Inflammatory macrophage treated with lipopolysaccharide for 4 hours (primary cell): ENCODE measurements at places on chromosomes 3 and 15.
A peak's percentile ranks its signal among the peaks of the same experiment; 100 is the strongest.

GRCh38 chr15:41493902-41494189 is 172 bp downstream of the ITPKA start:
- DNase-seq = no peak

- DNase-seq = no peak
Observed at GRCh38 chr3:31196881-31197364, 302.5 kb upstream of the GADL1 start.

DNA sequence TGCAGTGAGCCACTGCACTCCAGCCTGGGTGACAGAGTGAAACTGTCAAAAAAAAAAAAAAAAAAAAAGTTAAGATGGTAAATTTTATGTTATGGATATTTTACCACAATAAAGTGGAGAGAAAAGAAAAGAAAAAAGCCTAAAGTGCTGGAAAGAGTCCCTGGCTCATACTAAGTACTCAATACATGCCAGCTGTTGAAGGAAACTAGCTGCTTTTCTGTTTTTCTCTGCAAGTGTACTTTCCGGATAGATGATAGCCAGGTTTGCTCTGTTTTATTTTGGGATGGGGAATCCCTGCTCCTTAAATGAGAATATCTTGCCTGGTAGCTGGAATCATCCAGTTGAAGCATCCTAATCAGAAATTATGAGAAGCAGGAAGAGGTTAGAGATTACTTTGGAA is 10.9 kb downstream of the EID1 start:
- DNase-seq = no peak

DNA sequence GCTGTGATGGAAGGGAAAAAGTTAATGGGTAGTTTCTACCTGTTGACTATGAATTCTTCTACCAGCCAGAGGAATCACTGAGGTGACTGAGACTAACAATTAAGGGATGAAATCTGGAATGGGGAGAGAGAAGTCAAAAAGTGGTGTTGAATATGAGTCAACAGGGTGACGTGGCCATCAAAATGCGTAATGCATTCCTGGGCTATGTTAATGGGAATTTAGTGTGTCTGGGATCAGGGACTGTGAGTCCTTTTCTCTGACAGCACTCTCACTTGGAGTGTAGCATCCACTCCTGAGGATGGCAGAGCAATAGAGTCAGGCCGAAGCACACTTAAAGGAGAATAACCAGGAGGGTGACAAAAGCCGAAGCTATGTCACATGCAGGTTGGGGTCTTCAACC is 60.4 kb downstream of the MESD start:
- no peak for DNase-seq

- no peak for DNase-seq
Observed at GRCh38 chr15:75232826-75233503, 25.2 kb upstream of the GOLGA6C start.

GRCh38 chr3:39011191-39011736 is 40.5 kb downstream of the SCN11A start:
- peak; percentile 0 for DNase-seq

DNA sequence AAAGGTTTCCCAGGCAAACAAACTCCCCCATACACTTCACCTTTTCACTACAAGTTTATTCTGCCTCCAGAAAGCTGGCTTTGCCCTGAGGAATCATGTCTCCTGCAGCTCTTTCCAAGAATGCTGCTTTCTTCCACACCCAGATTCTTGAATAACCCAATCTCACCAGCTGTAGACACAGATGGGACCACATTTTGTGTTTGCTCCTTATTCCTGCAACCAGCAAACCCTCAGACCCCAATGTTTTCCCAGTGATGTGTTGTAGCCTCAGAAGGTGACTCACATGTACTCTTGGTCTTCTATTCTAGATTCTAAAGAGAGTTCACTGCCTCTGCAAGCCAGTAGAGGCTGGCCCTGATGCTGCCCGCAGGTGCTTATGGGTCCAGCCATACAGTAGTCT is 23.6 kb upstream of the TRIM59 start:
- DNase-seq = no peak

DNA sequence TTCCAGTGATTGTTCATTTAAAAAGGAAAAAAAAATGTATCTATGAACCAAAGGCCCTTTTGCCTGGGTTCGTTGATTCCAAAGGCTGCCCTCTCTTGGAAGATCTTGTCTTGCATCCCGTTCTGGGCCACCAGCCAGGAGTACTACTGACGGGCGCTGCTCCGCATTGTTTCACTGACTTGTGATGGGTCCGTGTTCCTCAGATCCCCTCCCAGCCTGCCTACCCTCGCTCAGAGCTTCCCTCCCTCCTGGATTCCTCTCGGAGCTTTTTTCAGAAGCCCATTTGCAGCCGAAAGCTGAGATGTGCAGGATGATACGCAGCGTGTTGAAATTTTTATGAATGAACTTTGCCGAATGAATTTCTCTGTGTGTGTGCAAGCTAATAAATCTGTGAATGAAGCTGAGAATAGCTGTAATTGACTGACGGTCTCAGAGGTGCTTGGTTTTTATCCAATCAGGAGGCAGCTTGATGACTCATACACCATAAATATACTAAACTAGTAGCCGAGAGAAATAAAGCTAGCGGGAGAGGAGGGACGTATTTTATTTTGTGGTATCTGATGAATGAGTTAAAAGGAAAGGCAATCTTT is at the start of gene SHC4:
Gene SHC4 (minus strand): TSS at position 396 of the 590 bp plus-strand sequence. CDS start 904 bp downstream, outside the sequence.
- DNase-seq = peak; percentile 18

DNA sequence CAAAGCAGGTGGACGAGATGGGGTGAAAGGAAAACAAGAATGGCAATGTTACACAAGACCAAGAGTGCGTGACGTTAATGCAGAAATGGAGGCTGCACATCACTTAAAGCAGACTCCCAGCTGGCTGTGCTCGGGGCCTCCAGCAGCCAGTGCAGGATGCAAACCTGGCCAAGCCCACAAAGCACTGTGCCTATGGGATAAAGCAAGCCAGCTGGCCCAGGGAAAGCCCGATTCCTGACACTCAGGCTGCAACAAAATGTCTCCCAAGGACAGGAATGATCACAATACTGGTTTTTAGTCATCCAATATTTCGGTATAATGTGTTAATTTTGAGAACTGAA is 86.2 kb downstream of the SEC22A start:
- no peak for DNase-seq

DNA sequence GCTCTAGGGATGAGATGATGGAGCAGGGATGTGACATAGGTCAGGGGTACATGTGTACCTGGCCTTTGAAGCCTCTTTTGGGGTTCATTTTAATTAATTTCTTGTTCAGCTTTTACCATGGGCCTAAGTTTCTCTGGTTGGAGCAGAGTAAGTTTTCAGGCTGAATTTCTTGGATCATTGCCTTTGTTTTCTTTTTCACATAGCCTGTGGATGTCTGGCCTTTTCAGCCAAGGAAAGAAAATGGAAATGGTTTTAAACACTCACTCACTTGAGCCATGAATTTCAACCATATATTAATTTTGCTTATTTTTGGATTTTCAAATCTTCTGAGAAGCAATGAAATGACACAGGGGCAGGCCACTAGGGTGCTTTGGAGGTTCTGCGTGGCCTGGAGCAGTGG is 30.2 kb downstream of the CACNA1D start:
- no peak for DNase-seq

DNA sequence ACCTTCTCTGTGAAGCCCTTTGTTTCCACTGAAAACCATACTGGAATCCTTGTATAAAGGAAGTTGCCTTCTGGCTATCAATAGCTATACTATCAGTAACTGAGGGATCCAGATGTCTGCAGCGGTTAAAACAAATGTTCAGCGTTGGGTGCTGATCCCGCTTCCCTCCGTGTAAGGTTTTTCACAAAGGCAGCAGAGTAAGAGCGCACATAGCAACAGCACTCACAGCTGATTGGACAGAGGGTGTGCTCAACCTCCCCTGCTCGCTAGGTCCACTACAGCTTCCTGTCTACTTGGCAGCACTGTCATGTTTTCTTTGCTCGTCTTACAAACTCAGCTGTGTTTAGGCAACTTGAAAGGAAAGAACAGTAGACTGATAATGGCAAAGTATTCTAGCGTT is 27.3 kb downstream of the ATOSA start:
- peak; percentile 43 for DNase-seq

- DNase-seq = peak; percentile 56
Observed at GRCh38 chr3:31692751-31693150, 160.0 kb downstream of the STT3B start.

- DNase-seq = no peak
Observed at GRCh38 chr15:48084759-48085590, 35.8 kb upstream of the SLC24A5 start.

DNA sequence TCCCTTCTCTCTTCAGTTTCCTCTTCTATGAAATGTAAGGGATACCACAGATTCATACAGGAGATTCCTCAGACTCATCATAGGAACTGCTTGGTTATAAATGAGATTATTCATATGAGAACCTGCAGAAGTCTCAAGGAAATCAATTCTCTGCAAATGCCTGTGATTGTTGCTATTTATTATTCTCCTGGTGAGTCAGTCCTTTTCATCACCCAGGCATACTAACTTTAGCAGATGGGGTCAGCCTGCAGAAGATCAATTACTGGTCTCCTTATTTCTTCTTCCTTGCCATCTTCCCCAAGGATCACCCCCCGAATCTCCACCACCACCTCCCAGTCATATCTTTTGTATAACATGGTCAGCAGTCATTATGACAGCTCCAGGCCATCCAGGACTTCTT is 53.8 kb upstream of the DCP1A start:
- DNase-seq = no peak

DNA sequence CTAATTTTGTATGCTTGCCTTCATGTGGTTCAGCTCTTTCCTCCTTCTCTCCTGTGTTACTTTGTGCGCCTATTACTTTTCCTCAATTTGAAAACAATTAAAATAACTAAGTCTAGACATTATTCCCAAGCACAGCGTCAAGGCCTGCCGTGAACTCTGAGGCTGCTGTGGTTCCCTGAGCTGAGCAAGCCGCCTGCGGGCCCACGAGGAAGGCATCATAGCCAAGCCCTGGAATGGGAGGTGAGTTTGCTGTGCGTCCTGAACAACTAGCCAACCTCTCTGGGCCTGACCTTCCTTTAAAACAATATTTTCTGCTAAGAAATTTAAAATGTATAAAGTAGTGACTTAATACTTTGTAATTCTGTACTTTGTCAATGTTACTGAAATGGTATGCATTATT is 327.2 kb downstream of the OCA2 start:
- no peak for DNase-seq

GRCh38 chr3:177463863-177464262 is 266.6 kb upstream of the TBL1XR1 start:
- DNase-seq = no peak

GRCh38 chr3:138640537-138640936 is 32.0 kb downstream of the FAIM start:
- no peak for DNase-seq

DNA sequence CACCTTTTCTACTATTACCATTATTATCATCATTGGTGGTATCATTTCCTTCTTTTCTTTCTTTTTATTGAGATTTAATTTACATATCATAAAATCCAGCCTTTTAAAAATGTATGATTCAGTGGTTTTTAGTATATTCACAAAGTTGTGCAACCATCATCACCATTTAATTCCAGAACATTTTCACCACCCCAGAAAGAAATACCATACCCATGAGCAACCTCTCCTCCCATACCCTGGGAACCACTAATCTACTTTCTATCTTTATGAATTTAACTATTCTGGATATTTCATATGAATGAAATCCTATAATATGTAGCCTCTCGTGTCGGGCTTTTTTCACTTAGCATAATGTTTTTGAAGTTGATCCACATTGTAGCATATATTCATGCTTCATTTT is 29.1 kb downstream of the AAGAB start:
- DNase-seq = no peak

DNA sequence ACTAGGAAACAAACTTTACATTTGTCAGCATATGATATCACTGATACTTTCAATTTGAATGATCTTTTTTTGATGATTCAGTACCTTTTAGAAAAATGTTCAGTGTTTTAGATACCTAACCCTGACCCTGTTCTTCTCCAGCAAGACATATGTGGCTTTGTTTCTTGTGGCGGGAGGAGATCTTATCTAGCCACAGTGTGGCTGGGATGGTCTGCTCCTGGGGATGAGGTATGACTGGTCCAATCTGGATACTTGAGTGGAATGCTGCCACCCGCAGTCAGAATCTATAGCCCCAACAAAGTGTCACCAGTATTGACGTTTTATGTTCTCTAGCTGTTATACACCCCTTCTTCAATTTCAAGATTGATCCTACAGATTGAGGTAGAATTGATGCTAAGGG is 439.0 kb upstream of the GOLIM4 start:
- DNase-seq = no peak

DNA sequence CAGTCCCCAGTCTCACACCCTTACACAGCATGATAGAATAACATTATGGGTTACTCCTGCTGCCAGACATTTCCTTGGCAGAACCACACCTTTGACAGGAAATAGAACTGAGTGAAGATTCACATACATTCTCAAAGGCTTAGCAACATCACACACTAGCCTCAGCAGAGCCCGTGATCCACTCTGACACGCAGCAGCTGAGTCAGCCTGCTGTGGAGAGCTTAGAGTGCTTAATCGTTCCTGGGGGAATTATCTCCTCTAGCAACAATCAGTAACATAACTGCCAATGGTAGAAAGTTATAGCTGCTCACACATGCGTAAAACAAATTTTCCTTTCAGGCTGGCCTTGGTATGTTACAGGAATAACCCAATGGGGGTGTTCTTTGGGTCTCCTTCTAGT is 382.1 kb downstream of the GAP43 start:
- no peak for DNase-seq

GRCh38 chr15:73681063-73681462 is 3.1 kb upstream of the CD276 start:
- DNase-seq = peak; percentile 56

- peak; percentile 11 for DNase-seq
Observed at GRCh38 chr15:49621401-49621811, 558 bp downstream of the DTWD1 start.

- DNase-seq = peak; percentile 54
Observed at GRCh38 chr3:132399054-132399929, 18.0 kb upstream of the DNAJC13 start.

DNA sequence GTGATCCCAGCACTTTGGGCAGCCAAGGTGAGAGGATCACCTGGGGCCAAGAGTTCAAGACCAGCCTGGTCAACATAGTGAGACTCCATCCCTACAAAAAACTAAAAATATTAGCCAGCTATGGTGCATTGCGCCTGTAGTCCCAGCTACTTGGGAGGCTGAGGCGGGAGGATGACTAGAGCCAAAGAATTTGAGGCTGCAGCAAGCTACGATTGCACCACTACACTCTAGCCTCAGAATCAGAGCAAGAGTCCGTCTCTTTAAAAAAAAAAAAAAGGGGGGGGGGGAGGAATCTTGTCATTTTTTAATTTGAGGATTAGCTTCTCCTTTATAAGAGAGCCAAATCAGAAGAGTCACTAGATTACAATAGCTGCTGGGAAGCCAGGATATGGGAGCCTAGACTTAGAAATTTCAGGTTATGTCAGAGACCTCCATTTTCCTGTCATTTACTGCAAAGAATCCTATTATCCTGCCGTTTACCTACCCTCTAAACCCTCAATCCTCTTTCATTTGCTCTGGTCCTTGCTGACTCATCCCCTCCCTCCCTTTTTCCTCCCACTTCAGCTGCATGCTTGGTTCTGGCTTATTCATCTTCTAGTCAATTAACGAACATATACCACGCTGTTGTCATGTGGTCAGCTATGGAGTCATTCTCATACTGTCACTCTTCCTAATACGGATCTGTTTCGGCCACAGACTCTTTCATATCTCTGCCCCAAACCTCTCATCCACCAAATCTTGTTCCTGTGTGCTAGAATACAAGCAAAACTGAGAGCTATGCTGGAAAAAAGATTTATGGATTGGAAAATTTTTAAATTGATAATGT is 83.8 kb upstream of the PPIB start:
- peak; percentile 90 for DNase-seq
